PC-3 (cell line): ENCODE measurements at places on chromosomes 2 and 18. TPM values are rescaled to one million over a fixed set of nuclear protein-coding genes. Genes with fewer than 3 reads are reported as not detected.

DNA sequence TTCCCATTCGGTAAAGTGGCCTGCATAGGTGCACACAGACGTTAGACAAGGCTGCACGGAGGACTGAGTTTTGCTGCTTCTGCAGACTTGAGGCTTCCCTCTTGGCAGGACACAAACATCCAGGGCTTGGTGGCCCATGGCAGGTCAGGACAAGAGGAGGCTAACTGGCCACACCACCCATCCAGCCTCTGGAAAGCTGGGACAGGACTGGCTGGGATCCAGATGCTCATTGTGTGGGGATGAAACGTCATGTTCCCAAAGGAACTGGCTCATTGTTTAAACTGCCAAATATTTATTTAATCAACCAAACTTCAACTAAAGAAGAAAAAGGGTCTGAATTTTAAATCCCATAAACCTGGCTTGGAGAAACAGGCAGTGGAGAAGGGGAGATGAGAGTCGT lies 239.1 kb upstream of the EPAS1 start:
- H3K4me3 ChIP-seq = no peak overlapping the region
- H3K27me3 ChIP-seq = no peaks in the 10 kb centered on the region
- peak; percentile 15 for DNase-seq
- H3K27ac ChIP-seq = no peak overlapping the region

- DNase-seq = no peak
- peaks cover 74% of the 10 kb centered on the region for H3K27me3 ChIP-seq
- H3K27ac ChIP-seq = no peak overlapping the region
Measured at GRCh38 chr18:13584825-13585224, 141.5 kb downstream of the FAM210A start.

DNA sequence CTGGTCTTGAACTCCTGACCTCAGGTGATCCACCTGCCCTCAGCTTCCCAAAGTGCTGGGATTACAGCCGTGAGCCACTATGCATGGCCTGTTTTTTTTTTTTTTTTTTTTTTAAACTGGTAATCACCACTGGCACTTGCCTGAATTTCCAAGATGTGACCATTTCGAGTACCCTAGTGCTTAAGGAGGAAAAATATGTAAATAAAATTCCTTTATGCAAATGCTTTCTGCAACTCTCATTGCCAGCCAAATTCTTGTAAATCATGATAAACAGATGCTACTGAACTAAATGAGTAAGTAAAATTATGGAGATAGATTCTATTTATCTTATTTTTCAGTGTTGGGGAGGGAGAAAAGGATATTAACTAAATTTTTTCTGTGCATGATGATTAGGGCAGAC lies 18.6 kb downstream of the CDCA7 start:
- no peaks in the 10 kb centered on the region for H3K4me1 ChIP-seq
- DNase-seq = no peak
- no peak overlapping the region for H3K27ac ChIP-seq
- H3K27me3 ChIP-seq = no peaks in the 10 kb centered on the region

DNA sequence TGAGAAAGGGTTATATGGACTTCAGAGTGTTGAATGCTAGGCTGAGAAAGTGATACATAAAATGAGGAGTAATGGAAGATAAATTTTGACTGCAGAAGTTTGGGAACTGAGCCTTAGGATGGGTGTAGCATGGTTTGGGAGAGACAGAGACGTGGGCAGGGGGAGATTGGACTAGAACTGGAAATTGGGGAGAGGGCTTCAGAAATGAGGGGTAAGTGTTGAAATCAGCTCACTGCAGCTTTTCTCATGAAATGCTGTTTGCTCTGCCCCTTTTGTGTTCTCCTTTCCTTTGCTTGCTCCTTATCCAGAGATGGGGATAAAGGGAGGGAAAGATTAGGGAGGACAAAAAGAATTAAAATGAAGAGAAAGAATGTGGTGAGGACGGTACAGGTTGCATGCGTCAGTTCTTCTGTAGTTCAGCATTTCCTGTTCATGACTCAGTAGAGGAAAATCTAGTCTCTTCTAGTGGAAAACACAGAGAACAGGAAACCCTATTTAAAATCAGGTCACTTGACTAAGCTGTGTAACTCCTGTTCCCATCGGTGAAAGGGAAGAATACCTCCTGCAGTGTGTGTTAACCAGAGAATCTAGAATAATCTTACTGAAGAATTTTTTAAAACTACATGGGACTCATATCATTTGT lies 105.6 kb downstream of the CRIM1 start:
- no peaks in the 10 kb centered on the region for H3K27me3 ChIP-seq
- H3K36me3 ChIP-seq = peaks cover 10% of the 10 kb centered on the region
- H3K4me1 ChIP-seq = peaks cover 36% of the 10 kb centered on the region
- H3K4me3 ChIP-seq = peak overlapping the region; percentile 22; the same call in 1 of the 2 replicates
- DNase-seq = peak; percentile 92

DNA sequence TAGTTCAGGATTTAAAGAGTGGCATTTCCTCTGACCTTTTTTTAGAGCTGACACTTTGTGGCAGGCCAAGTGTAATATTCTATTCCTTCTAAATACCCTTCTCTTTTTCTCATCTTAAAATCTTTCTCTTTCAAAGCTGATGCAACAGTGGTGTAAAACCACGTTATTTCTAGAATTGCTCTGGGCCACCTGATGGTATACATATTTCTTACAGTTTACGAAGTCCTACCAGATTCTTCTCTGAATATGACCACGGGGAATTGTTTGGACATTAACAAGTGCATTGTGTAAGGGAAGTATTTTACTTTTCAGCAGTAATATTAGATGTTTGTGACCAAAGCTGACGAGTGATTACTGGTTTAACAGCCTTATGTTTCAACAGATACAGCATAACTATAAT lies 109.9 kb downstream of the PTPRM start:
- H3K36me3 ChIP-seq = no peaks in the 10 kb centered on the region
- no peak overlapping the region for H3K27ac ChIP-seq
- DNase-seq = no peak
- H3K4me3 ChIP-seq = no peak overlapping the region

The BOLL gene
- total RNA-seq = not detected in 2 replicates

DNA sequence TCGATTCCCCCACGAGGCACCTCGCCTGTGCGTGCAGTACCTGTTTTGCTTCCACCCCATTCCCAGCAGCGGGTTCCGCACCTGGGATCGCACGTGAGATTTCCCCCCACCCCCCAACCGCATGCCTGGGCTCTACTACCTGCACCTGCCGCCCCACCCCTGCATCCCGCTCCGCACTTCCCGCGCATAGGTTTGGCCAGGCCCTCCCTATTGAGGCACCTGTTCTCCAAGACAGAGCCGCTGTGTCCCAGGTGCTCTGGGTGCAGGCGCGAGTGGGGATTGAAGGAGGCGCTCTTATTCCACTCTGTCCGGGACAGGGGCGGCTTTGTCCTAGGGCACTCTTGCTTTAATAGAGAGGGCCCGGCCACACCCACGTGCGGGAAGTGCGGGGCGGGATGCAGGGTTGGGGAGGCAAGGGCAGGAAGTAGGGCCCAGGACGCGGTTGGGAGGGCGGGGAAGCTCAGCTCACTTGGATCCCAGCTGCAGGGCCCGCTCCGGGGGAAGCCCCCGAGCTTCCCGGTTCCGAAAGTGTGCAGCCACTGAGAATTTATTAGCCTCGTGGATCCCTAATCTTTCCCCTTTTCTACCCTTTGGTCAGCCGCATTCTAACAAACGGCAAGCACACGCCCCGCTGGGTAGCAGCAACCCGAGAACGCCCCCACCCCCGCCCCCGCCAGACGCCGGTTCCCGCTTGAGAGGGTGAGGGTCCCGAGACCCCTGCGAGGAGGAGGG lies 670 bp upstream of the MOCOS start:
- no peaks in the 10 kb centered on the region for H3K27me3 ChIP-seq
- H3K4me3 ChIP-seq = peak overlapping the region; percentile 84
- DNase-seq = peak; percentile 13
- H3K4me1 ChIP-seq = peaks cover 11% of the 10 kb centered on the region
- no peak overlapping the region for H3K27ac ChIP-seq
- H3K36me3 ChIP-seq = no peaks in the 10 kb centered on the region
